ENCODE measurements at places on chromosomes 13 and 19.

DNA sequence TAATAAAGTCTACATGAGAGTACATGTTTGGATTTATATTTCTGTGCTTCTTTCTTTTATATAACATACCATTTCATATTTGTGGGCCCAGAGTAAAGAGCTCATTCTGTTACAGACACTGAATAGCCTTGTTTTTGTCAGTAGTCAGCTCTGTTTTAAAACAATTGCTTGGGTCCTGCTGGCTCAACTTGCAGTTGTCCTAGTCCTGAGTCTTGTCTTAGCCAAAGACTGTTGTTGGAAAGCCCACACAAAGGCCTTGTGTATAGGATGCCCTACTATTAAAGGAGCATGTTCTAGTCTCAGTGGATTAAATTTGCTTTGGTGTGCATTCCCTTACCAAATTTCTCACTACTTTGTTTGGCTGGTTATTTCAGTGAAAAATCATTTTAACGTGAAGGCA, 3.8 kb upstream of the KCNRG start:
- no peak for DNase-seq

DNA sequence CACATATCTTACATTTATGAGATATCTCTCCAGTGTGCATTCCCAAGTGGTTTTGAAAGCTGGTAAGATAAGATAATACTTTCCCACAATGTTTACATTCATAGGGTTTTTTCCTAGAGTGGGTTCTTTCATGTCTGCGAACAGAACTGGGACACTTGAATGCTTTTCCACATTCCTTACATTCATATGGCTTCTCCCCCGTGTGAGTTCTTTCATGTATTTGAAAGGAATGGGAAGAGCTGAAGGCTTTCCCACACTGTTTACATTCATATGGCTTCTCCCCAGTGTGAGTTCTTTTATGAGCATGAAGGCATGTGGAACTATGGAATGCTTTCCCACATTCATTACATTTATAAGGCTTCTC, 19.7 kb downstream of the ZNF433 start:
- DNase-seq = no peak

DNA sequence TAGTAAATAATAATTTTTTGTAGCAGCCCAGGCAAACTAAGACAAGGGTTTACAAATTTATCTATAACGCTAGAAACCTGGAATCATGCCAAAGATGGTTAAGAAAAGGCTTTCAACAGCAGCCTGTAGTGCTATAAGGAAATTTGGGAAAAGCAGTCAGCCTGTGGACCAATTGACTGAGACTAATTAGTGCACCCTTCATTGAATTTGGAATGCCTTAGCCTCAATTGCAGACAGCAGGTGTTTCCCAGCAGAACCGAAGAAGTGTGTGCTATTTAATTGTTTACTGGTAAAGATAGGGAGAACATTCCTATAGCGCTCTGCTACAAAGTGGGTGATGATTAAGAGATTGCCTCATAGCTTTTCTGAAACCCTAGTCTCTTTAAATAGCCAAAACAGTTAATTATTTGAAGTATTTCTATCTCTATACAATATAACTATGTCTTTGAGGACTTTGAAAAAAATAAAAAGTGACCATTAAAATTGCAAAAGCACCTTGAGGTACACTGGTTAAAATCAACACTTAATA, 1884.3 kb upstream of the PCDH20 start:
- DNase-seq = peak; percentile 66

DNA sequence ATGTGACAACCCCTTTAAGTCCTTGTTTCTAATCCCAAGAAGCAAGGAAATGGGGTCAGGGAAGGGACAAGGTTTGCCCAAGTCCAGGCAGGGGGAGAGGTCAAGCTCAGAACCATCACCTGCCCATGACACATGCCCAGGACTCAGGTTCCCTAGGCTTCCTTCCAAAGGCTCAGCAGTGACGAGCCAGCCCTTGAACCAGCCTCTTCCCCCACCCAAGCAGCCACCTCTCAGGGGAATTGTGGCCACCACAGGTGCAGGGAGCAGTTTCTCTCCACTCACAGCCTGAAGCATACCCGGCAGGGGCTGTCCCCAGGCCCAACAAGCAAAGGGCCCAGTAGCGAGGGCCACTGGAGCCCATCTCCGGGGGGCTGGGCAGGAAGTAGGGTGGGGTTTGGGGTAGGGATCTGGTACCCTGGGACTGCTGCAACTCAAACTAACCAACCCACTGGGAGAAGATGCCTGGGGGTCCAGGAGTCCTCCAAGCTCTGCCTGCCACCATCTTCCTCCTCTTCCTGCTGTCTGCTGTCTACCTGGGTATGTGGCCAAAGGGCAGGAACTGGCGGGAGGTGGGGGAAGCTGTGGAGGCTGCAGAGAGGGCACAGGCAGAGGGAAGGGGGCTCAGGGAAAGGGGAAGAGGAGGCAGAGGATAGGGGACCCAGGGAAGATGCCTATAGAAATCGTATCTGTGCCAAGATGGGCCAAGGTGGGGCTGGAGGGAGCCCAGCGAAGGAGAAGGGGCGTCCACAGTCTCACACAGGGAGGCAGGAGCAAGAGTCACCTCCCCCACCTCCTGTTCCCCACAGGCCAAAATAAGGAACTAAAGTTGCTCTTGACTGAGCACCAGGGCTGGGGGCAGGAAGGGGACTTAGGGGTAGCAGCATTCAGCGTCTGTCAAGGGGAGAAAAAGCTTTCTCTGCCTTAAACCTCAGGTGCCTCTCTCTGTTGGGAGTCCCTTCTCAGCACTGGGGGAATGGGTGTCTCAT, at the start of gene CD79A:
CD79A (plus strand) TSS at position 433 of the 986 bp plus-strand sequence; CDS start at position 459, 26 bp downstream.
- no peak for DNase-seq

GRCh38 chr13:38688674-38689073, 1.8 kb downstream of the FREM2 start:
- no peak for DNase-seq

DNA sequence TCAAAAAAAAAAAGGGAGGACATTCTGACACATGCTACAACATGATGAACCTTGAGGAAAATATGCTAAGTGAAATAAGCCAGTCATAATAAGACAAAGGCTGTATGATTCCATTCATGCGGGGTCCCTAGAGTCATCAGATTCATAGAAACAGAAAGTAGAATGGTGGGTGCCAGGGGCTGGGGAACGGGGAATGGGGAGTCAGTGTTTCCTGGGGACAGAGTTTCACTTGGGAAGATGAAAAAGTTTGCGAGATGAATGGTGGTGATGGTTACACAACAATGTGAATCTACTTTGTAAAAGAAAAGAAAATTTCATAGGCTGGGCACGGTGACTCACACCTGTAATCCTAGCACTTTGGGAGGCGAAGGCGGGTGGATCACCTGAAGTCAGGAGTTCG, 6.1 kb upstream of the CLEC4G start:
- no peak for DNase-seq

DNA sequence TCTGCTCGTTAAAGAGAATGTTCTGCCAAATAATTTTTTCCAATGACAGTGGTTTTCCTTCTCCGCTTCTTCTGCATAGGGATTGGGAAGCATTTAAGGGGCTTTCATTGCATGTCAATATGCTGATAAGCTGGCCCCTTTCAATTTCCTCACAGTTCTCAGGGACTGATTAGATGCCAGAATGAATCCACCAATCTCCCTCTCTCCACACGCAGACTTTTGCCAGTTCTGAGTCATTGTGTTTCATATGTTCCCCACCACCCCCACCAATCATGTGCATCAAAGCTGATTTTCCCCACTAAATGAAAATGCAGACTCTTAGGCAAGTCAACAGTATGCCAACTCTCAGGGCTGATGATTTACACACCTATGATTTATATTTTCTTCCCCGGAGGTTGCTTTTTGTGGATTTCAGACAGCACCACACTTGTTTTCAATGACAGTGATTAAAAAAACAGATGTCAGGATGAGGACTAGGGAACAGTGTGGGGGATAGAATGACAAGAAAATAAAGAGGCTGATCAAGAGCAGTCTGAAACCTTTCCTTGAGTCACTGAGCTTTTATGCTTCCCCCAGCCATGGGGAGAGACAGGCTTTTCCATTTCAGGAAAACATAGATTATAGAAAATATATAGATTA, 47.9 kb upstream of the C13orf42 start:
- no peak for DNase-seq

DNA sequence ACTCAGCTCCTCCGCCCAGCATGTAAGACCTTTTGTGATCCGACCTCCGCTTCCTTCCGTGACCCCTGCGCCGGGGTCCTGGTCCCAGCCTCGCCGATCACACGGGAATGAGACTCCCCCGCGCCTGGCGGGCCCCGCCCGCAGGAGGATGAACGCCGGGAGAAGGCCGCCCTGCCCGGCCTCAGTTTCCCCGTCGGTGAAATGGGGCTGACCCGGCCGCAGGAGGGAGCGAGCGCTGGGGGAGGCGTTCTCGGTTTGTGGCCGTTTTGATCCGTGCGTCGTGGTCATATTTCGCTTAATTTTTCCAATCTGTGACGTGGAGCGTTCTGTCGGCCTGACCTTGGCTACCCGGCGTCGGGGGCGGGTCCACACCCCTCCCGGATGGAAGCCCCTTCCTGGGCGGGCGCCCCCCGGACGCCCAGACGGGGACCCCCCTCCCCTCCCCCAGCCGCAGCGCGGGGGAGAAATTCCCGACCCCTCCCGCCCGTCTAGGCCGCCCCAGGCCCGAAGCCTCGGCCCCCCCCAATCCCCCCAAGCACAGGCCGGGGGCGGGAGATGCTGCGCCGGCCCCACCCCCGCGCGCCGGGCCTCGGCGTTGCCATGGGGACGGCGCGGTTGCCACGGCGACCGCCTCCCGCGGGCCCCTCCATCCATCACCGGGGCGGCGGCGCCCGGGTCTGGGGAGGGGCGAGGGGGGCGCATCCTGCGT, 11.1 kb downstream of the PALM start:
- no peak for DNase-seq

- no peak for DNase-seq
Observed at GRCh38 chr19:13712767-13713201, 51.5 kb upstream of the MRI1 start.

GRCh38 chr13:80109303-80109702, 231.6 kb downstream of the SPRY2 start:
- DNase-seq = no peak

- DNase-seq = peak; percentile 45
Observed at GRCh38 chr13:25756912-25757311, 294.9 kb downstream of the SHISA2 start.

GRCh38 chr13:33763021-33763420, 54.9 kb upstream of the RFC3 start:
- no peak for DNase-seq
